ENCODE measurements at places on chromosomes 7 and 10.

GRCh38 chr10:118238573-118239235 is 103.4 kb downstream of the FAM204A start:
- H3K36me3 ChIP-seq: no peaks in the 10 kb centered on the region
- peaks cover 6% of the 10 kb centered on the region for H3K27me3 ChIP-seq
- no peak overlapping the region for H3K27ac ChIP-seq
- no peak overlapping the region for H3K4me3 ChIP-seq

GRCh38 chr7:117082647-117083046 is 129.3 kb downstream of the ST7 start:
- H3K36me3 ChIP-seq: no peaks in the 10 kb centered on the region
- no peak for DNase-seq
- H3K27me3 ChIP-seq: no peaks in the 10 kb centered on the region
- no peak overlapping the region for H3K27ac ChIP-seq

- no peak overlapping the region for H3K27ac ChIP-seq
- DNase-seq: no peak
- H3K4me1 ChIP-seq: no peaks in the 10 kb centered on the region
- peaks cover 4% of the 10 kb centered on the region for H3K27me3 ChIP-seq
- no peaks in the 10 kb centered on the region for H3K36me3 ChIP-seq
Measured at GRCh38 chr10:23065181-23065948, 30.0 kb upstream of the MSRB2 start.

GRCh38 chr10:131214521-131215244 is 96.8 kb downstream of the TCERG1L start:
- no peak for DNase-seq
- no peaks in the 10 kb centered on the region for H3K27me3 ChIP-seq
- no peaks in the 10 kb centered on the region for H3K36me3 ChIP-seq
- no peak overlapping the region for H3K27ac ChIP-seq

GRCh38 chr7:129466796-129467195 is 32.6 kb downstream of the STRIP2 start:
- no peak overlapping the region for H3K27ac ChIP-seq
- H3K4me1 ChIP-seq: no peaks in the 10 kb centered on the region
- H3K27me3 ChIP-seq: no peaks in the 10 kb centered on the region
- H3K36me3 ChIP-seq: no peaks in the 10 kb centered on the region
- H3K4me3 ChIP-seq: no peak overlapping the region

DNA sequence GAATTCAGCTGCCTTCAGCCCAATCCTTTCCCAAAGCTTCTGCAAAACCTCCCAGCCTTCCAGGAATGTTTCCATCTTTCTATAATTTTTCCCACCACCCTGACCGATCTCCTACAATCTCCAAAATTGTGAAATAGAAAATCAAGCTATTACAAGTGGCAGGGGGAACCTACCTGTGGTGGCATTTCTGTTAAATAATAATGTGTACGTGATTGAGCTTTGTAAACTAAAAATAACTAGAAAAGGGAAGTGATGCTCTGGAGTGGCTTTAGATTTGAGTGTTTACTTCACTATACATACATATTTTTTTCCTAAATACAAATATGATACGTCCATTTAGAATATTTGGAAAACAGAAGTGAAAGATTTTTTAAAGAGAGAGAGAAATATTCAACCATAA is 593.6 kb downstream of the GRM8 start:
- no peaks in the 10 kb centered on the region for H3K36me3 ChIP-seq
- H3K27me3 ChIP-seq: no peaks in the 10 kb centered on the region
- H3K27ac ChIP-seq: no peak overlapping the region
- DNase-seq: no peak

- H3K4me1 ChIP-seq: no peaks in the 10 kb centered on the region
- no peak overlapping the region for H3K4me3 ChIP-seq
- DNase-seq: no peak
- no peak overlapping the region for H3K27ac ChIP-seq
Measured at GRCh38 chr10:90964781-90965465, 44.0 kb upstream of the ANKRD1 start.

GRCh38 chr10:1515121-1515779 is 222.1 kb downstream of the ADARB2 start:
- H3K27ac ChIP-seq: no peak overlapping the region
- H3K4me3 ChIP-seq: no peak overlapping the region
- DNase-seq: no peak
- no peaks in the 10 kb centered on the region for H3K27me3 ChIP-seq
- H3K36me3 ChIP-seq: no peaks in the 10 kb centered on the region
- H3K4me1 ChIP-seq: no peaks in the 10 kb centered on the region

GRCh38 chr10:37865264-37865663 is 7.9 kb upstream of the ZNF248 start:
- H3K27me3 ChIP-seq: no peaks in the 10 kb centered on the region
- no peak overlapping the region for H3K27ac ChIP-seq
- H3K4me3 ChIP-seq: no peak overlapping the region

GRCh38 chr7:15647309-15647708 is 39.2 kb downstream of the MEOX2 start:
- H3K27ac ChIP-seq: no peak overlapping the region
- no peak for DNase-seq
- H3K4me1 ChIP-seq: no peaks in the 10 kb centered on the region
- H3K27me3 ChIP-seq: no peaks in the 10 kb centered on the region

DNA sequence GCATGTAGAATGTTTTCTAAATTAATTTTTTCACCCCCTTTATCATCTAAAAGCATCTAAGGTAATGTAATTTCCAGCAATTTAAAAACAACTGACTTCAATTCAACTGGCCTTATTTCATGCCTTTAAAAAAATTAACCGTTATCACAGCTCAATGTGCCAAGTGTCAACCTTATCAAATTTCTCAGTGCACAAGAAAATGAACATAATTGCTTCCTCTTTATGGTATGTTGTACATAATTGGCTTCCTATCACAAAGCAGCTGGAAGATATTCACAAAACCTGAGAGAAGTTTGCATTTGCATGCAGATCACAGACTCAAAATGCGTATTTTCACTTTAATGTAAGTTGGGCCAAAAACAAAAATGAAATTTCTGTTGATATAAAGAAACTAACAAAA is 966.4 kb downstream of the GRM8 start:
- H3K36me3 ChIP-seq: no peaks in the 10 kb centered on the region
- H3K27ac ChIP-seq: no peak overlapping the region
- H3K4me3 ChIP-seq: no peak overlapping the region
- H3K4me1 ChIP-seq: no peaks in the 10 kb centered on the region

GRCh38 chr7:17530244-17530643 is 231.8 kb downstream of the AHR start:
- H3K27me3 ChIP-seq: no peaks in the 10 kb centered on the region
- no peaks in the 10 kb centered on the region for H3K36me3 ChIP-seq
- no peak for DNase-seq
- no peak overlapping the region for H3K27ac ChIP-seq
- no peak overlapping the region for H3K4me3 ChIP-seq

- no peak overlapping the region for H3K27ac ChIP-seq
- H3K27me3 ChIP-seq: no peaks in the 10 kb centered on the region
- no peak for DNase-seq
- H3K36me3 ChIP-seq: no peaks in the 10 kb centered on the region
Measured at GRCh38 chr7:128176696-128177095, 64.4 kb upstream of the LEP start.
